ENCODE measurements at places on chromosomes 5 and 9.

DNA sequence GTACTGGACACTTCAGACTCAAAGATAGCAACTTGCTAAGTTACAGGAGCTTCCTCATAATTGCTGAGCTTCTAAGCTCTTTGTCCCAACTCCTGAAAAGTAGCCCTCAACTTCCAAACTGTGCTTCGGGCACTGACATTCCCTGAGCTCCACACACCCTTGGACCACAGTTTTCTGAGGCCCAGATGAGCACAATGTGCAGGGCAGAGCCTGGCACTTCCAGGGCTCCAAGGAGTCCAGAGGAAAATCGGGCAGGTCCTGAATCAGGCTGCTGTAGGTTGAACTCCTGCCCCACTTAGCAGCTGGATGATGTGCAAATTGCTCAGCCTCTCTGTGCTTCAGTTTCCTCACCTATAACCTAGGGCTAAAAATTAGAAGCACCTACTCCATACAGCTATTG lies 54.6 kb upstream of the KCNIP1 start:
- no peak for DNase-seq

DNA sequence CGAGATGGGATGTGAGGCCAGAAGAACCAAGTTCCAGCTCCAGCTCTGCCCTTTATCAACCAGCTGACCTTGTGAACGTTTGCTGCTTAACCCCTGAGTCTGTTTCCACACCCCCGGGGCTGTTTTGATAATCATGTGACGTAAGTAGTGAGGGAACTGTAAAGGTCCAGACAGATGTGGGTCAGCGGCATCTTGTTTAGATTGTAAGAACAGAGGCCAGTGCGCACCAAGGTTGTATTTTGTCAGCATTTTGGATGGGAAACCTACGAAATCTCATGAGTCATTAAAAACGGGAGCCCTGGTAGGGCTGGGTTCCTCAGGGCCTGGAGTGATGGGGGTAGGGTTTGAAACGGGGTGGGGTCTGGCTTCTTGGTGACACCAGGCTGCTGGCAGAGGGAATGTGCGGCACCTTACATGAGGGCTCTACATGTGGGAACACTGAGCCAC lies 13.8 kb upstream of the COL15A1 start:
- DNase-seq, result no peak

DNA sequence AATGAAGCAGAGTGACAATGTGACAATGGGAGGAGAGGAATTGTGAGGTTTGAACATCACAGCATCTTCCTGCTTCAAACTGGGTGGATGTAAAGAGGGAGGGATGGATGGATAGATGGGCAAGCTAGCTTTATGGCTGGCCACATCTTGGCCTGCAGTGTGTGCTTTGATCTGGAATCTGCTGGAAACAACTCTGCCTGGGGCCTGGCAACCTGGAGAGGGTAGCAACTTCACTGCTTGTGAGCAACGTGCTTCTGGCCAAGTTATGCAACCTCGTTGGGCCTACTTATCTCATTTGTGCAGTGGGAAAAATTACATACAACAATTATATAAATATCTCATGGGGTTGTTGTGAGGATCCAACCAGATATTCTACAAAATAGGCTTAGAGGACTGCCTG lies 5.3 kb downstream of the IL9 start:
- DNase-seq, result no peak

- DNase-seq, result no peak
Measured at GRCh38 chr5:15808577-15808976, 308.6 kb downstream of the FBXL7 start.

Data from SK-N-MC (cell line).